NCI-H2081 (cell line): ENCODE measurements at places on chromosomes 3 and 15.
A peak's percentile ranks its signal among the peaks of the same experiment; 100 is the strongest.

- no peak for DNase-seq
Observed at GRCh38 chr3:127329631-127330285, 41.9 kb upstream of the PRR20G start.

- DNase-seq = no peak
Observed at GRCh38 chr15:58520936-58521292, 89.1 kb downstream of the LIPC start.

DNA sequence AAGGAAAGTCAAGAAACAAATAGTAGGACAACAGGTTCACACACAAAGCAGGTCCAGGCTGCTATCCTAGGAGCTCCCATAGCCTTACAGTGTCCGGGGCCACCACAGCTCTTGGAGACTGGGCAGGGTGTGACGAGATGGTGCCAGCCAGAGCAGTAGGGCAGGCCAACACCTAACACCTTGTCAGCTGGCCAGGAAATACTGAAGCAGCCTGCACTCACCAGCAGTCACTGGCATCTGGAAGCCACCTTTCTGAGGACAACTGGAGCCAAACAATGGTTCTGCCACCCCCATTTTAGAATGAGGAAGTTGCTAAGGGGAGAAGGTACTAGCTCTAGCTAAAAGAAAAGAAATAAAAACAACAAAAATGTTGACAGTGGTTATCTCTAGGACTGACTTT is 47.2 kb downstream of the CCDC12 start:
- DNase-seq = no peak

DNA sequence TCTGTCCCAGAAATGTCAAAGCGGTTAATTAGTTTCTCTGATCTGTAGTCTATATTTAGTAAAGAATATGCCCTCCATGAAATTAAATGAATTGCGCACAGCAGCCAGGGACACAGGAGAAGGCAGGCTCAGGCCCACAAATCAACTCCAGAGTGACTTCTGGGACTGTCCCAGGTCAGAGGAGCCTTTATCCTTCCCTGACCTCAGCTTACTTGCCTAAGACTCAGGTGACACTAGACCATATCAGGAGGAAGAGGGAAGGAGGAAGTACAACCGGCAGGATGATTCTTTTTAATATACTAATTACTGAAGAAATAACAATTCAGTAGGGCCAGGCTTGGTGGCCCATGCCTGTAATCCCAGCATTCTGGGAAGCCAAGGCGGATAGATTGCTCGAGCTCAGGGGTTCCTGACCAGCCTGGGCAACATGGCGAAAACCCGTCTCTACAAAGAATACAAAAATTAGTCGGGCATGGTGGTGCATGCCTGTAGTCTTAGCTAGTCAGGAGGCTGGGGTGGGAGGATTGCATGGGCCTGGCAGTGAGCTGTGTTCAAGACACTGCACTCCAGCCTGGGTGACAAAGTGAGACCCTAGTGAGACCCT is 1.8 kb upstream of the GPR15 start:
- no peak for DNase-seq

GRCh38 chr3:69892706-69893105 is 106.8 kb upstream of the SAMMSON start:
- DNase-seq = no peak

GRCh38 chr15:29100486-29101000 is 169.1 kb downstream of the NSMCE3 start:
- DNase-seq = no peak

- no peak for DNase-seq
Observed at GRCh38 chr3:190597291-190597690, 83.4 kb downstream of the IL1RAP start.

DNA sequence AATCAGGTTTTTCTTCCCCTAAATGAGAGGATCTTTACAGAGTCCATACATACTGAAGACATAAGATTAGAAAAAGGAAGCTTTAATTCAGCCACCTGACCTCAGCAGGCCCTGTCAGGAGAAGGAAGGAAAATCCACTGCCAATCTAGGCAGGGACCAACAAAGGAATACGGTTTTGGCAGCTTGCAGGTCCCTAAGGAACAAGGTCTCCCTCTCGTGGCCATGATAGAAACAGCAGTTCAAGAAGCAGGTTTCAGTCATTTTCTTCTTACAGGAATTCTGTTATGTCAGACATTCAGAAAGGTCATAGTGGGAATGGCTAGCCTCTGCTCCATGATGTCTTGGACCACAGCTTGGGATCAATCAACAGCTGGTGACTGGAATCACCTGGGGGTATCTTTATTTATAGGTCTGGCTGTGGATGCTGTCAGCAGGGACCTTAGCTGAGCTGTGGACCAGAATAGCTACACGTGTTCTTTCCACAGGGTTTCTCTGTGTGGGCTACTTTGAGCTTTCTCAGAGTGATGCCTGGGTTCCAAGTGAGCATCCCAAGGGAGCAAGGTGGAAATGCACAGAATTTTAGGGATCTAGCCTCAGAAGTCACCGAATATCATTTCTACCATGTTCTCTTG is 9.4 kb upstream of the CMSS1 start:
- peak; percentile 52 for DNase-seq

DNA sequence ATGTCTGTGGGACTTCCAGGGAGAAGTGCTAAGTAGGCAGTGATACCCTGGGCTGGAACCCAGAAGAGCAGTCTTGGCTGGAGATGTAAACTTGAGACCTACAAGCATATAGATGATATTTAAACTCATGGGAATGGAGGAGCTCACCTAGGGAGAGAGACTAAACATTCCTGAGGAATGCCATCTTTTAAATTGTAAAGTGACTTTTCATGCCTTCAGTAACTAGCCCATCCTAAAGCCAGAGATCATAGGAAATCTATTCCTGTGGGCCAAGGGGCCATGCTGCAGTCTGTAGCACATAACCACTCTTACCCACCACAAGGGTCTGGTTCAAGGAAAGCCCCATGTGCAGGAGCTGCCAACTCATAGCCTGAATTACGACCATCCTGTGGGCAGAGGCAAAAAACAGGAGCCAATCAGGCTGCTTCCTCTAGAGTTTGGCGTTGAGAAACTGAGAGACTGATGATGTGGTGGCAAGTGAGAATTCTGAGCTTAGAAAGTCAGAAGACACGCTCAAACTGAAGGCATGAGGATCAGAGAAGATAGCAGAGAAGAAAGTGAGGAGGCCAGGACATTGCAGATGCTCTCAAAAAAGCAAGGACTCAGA is 37.5 kb downstream of the CTDSPL start:
- DNase-seq = no peak

DNA sequence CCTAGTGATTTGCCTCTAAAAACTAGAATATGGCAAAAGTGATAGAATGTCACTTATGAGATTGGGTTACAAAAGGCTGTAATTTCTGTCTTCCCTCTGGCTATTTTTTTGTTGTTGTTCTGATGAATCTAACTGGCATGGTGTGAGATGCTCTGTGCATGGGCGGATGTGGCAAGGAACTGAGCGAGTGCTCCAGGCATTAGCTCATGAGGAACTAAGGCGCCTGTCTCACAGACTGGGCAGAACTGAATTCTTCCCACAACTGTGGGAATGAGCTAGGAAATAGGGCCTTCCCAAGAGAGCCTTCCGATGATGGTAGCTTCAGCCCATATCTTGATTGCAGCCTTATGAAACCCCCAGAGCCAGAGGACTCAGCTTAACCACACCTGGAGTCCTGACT is 222.5 kb downstream of the NR2F2 start:
- DNase-seq = no peak

DNA sequence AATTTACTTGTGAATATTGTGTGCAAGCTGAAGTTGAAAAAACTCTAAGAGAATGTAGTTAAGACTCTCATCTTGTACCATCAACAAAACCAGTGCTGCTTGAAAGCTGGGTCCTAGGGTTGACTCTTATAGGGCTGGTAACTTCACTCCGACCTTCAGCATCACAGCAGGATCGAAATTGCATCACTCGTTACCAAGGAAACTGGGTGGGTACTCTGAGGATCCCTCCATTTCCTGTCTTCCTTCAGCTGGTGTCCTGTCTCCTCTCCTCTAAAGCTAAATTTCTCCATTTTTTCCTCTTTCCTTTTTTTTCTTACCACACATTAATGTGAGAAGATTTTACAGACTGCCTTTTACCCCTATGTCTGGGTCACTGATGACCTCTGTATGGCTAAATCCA is 3.0 kb upstream of the APH1B start:
- no peak for DNase-seq

DNA sequence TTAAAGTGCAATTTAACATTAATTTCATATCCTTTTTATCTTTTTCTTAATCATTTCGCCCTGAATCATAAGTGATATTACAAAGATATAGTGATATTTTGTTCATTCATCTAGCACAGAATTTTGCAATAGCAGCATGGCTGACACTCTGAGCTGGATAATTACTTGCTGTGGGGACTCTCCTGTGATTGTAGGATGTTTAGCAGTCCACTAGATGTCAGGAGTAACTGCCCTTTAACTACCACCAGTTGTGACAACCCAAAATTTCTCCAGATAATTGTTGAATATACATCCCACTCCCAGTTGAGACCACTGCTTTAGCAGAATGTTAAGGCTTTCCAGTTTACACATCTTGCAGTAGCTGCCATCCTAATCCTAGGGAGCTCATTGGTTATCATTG is 196.8 kb upstream of the MBNL1 start:
- DNase-seq = peak; percentile 34

- DNase-seq = no peak
Observed at GRCh38 chr3:115808816-115809215, 185.5 kb downstream of the GAP43 start.

- peak; percentile 99 for DNase-seq
Observed at GRCh38 chr3:127157171-127157828, 35.6 kb upstream of the PRR23E start.

DNA sequence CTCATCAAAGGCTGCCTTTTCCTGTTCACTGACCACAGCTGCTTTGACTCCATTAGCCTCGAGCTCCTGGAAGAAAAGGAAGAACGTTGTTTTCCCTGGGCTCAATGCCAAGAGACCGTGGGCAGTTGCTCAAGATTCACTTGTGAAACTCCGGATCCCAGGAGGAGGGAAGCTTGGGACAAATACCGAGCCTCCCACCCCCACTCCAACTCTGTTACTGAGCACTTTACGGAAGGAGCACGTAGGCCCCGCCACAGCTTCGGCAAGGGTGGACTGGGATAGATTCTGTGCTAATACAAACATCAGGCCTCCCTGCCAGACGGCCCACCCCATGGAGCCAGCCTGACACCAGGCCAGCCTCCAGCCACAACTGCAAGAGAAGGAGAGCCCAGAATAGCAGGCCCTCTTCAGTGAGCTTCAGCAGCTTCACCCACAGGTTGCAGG is 10.8 kb upstream of the FANCD2 start:
- DNase-seq = no peak

- peak; percentile 81 for DNase-seq
Observed at GRCh38 chr3:4986782-4987537, 7.7 kb downstream of the BHLHE40 start.

DNA sequence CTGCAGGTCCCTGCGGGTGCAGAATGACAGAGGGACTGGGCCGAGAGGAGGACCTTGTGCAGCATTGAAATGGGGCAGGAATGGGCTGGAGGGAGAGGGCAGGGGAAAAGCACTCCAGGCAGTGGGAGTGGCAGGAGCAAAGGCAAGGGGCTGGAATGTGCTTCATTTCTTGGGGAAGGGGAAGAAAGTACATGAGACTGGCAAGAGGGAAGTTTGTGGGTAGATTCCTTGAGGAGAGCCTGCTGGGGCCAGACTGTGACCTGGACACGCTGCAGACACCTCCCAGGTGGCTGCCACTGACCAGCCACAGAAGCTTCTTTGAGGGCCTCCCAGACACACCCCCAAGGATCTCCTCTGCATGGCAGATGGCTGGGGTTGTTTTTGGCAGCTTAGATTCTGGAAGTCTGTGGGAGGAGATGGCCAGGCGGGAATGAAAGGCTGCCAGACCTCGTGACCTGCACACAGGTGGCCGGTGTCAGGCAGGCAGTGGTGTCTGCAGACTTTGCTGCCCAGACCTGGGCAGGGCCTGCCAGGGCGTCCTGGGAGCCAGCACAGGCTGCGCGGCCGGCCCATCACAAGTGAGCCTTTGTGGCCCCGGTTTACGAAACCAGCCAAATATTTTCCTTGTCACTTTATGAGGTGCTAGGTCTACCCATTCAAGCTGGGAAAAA is 53.1 kb downstream of the SPSB4 start:
- no peak for DNase-seq

- no peak for DNase-seq
Observed at GRCh38 chr3:112339134-112339533, 6.2 kb downstream of the CD200 start.

GRCh38 chr3:123372686-123373473 is 76.0 kb downstream of the ADCY5 start:
- no peak for DNase-seq

DNA sequence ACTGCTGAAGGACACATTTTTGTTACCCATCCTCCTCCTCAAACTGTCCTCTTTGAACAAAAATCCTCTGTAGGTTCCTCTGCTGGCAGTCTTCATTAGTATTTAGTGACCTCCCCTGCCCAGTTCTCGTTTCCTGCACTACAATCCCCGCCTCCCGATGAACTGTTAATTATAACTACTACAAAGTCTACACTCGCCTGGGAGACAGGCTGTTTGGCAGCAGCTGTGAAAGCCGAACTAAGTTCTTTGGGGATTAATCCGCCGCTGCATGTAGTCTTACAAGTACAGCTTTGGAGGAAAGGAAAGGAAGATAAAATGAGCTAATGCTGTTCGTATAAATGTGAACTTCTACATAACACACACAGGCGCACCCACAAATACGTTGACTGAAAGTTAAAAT is 160.0 kb upstream of the WNT5A start:
- DNase-seq = no peak

DNA sequence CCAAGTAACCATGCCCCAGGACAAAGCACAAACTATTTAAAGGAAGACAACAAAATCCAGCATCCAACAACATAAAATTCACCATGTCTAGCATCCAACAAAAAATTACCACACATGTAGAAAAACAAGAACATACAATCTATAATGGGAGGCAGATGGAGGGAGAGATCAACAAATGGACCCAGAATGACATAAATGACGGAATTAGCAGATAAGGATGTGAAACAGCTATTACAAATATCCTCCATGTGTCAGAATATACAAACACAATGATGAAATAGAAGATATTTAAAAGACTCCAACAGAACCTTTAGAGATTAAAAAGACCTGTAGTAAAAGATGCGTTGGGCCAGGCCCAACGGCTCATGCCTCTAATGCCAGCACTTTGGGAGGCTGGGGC is 10.8 kb downstream of the LYSMD4 start:
- DNase-seq = no peak

- no peak for DNase-seq
Observed at GRCh38 chr3:8555725-8556472, 54.3 kb downstream of the LMCD1 start.

DNA sequence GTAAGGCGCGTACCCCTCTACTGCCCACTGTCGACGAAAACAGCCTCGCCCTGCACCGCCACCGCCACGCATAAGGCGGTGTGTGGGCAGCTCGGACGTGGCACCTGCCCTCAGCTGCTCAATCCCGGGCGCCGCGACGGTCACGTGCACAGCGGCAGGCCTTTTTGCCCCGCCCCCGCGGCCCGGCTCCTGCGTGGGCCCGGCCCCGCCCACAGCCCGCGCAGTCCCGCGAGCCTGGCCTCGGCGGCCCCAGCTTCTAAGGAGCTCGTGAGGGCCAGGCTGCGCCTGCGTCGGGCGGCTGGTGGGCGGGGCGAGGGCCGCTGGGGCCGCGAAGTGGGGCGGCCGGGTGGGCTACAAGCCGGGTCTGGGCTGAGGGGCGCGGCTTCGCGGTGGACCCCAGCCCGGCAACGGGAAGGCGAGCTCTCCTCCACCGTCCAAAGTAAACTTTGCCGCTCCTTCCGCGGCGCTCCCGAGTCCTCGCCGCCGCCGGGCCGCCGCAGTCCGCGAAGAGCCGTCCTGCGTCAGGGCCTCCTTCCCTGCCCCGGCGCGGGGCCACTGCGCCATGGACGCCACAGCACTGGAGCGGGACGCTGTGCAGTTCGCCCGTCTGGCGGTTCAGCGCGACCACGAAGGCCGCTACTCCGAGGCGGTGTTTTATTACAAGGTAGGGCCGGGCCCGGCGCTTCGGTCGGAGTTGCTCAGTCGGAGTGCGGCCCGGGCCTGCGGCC is at the start of gene CAPN7:
CAPN7 (plus strand) TSS at position 313 of the 728 bp plus-strand sequence; CDS start at position 563, 250 bp downstream.
- no peak for DNase-seq
